Stimulated activated CD4-positive, alpha-beta T cell treated with anti-CD3 and anti-CD28 coated beads, Interleukin-2, amount 100 ng/mL, for 4 hours (primary cell): ENCODE measurements at places on chromosomes 7 and 10.
A peak's percentile ranks its signal among the peaks of the same experiment; 100 is the strongest.

- peak; percentile 84 for DNase-seq
These were observed at the start of the genes TUBGCP2 and ZNF511 for GRCh38 chr10:133308421-133309099. TUBGCP2 (minus strand) TSS chr10:133308872; CDS start chr10:133302941, 5,931 bp downstream. ZNF511 (plus strand) TSS chr10:133308914; CDS start chr10:133308944, 30 bp downstream.

- DNase-seq = no peak
These were observed 100.0 kb upstream of the PRR15 start for GRCh38 chr7:29463504-29464158.

DNA sequence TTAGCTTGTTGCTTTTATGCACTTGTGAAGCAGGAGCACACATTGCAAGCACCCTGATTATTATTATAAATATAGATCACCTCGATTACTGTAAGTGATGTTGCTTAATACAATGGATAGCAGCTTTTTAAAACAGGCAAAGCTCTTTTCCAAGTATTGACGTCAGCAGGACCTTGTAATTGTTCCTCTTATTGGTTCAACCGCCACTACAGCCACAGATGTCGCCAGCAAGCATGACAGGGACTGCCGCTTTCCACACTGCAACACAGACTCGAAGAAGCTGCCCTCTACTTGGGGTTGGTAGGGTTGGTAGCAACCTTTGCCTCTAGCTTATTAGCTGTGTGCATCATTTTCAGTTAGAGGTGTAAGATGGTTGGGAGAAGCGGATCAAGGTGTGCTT, 167.6 kb downstream of the ZNF365 start:
- DNase-seq = no peak

DNA sequence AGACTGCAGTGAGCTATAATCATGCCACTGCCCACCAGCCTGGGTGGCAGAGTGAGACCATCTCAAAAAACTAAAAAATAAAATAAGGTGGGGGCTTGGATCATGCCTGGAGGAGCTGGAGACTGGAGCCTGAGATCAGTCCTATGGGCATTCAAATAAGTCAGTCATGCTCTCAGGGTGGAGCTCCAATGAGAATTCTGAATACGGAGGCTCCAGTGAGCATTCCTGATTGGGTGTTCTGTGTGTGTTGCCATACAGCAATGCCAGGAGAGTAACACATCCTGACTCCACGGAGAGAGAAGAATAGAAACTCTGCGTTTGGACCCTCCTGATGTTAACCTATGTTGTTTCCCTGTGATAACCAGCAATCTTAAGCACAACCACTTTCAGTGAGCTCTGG, 16.0 kb downstream of the UBE2D4 start:
- DNase-seq = no peak

GRCh38 chr7:47401611-47402570, 180.0 kb downstream of the TNS3 start:
- DNase-seq = no peak

DNA sequence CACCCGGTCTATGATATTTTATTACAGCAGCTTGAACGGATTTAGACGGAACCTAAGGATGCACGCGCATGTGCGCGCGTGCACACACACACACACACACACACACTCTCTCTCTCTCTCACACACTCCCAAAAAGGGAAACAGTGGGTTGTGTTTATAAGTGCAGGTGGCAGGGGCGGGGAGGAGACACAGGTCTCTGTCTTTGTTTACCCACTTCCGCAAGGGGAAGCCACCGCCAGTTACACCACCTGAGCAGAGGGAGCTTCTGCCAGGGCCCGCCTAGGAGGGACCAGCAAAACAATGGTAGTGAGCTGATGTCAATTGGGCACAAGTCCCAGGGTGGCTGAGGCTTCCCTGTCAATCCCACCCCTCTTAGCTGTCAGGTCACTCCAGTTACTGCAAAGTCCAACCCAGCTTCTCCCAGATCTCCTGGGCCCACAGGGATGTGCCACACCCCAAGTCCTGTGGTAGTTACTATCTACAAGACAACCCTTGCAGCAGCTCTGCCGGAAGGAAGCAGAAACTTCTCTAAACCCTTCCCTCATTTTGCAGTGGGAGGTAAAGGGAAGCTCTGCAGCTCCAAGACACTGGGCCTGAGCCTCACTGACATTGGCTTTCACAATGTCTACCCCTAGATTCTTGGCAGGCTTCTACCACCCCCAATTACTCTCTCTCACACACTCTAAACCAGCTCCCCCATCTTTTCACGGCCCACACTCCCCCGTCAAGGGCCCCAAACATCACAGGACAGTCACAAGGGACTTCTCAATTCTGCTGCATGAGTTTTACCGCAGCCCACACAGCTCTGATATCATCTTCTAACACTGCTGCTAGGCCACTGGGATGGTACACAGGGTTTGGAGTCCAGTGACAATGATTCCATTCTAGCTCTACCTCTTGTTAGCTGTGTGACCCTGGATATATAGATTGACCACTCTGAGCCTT, 17.6 kb downstream of the ANXA11 start:
- peak; percentile 55 for DNase-seq

DNA sequence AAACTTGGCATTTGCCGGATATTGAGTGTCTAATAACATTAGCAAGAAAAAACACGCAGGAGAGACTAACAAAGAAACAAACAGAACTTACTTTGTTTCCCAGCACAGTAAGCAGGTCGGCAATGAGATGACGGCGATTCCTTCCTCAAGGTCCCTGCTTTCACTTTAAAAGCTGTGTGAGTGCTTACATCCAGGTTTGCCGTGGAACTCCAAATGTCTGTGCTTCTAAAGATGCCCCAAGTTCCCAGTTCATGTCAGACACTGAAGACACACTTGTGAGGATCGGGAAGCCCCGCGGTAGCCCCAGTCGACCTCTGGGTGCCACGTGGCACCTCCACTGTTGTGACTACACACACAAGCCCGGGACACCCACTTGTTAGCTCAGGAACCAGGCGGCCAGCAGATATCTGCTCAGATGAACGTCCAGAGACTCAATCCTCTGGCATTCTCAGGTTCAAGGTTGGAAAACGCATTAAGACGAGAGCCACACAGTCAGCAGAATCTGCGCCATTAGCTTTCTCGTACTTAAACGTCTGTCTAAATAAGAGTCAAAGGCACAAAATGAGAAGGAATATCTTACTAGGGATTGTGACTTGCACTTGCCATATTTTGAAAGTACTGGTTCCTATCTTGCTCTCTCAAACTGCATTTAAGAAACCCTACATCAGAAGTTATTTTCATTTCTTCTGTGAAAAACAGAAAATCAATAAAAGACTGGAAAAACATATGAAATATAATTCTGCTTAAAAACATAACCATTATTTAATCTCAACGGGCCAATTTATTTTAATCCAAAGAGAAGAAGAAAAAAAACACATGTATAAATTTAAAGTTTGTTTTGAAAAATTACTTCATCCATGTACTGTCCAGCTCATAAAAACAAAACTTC, 207.6 kb upstream of the KLF14 start:
- no peak for DNase-seq
